Stimulated activated CD8-positive, alpha-beta memory T cell treated with anti-CD3 and anti-CD28 coated beads, Interleukin-4, amount 100 ng/mL, for 1 hour (primary cell): ENCODE measurements at places on chromosomes 12 and 14.

DNA sequence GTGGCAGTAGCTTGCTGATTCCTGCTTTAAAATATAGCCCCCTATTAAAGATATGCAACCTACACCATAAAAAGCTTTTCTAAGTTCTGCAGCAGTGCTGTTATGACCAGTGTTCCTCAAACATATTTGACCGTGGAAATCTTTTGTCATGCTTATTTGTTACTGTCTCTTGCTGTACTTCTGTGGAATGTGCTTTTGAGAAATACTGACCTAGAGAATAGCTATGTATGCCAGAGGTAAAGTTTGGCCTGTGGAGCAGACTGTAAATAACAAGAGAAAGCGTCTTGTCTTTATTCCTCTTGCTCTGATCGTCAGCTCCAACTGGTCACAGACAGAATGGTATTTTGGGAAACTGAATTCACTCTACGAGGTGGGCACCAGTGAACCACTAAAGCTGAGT is 239.0 kb downstream of the FBXL14 start:
- DNase-seq = no peak

GRCh38 chr14:90815822-90816662 is at the start of gene TTC7B:
Gene TTC7B (minus strand): TSS chr14:90816430. CDS start chr14:90816295, 135 bp downstream.
- DNase-seq = no peak

GRCh38 chr12:121494093-121494787 is 86.6 kb downstream of the KDM2B start:
- peak; percentile 28 for DNase-seq

DNA sequence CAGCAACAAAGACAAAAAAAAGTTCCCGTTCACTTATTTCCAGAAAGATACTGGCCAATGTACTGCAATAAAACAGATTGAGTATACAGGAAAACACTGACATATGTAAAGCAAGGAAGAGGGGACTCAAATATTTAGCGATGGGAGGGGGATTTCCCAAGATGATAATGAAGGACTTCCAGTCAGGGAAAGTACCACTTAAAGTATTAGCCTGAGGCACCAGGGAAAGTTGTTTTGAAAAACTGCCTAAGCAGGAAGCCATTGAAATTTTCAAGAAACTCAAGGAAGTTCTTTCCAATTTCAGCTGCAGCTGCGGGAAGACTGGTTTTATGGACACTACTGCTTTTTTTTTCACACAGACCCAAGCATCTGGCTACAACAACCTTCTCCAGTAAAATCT is 1007.4 kb upstream of the NOVA1 start:
- no peak for DNase-seq

DNA sequence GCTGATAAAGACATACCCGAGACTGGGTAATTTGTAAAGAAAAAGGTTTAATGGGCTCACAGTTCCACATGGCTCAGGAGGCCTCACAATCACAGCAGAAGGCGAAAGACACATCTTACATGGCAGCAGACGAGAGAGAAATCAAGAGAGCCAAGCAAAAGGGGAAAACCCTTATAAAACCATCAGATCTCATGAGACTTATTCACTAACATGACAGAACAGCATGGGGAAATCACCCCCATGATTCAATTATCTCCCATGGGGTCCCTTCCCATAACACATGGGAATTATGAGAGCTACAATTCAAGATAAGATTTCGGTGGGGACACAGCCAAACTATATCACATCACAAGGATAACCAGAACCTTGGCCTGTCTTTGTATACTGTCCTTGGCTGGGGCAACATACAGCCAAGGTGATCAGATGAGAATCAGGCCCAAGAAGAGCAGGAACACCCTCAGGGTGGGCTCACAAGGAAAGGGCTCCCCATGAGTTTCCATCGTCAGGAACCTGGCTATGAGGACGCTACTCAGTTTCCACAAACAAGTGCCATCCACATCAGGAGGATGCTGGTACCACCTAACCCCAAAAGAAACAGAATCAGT is 152.7 kb downstream of the FOXN3 start:
- DNase-seq = no peak

GRCh38 chr14:49456589-49456988 is 129.6 kb downstream of the RPS29 start:
- DNase-seq = no peak

GRCh38 chr12:113702836-113703235 is 231.2 kb upstream of the LHX5 start:
- no peak for DNase-seq

- DNase-seq = no peak
Observed at GRCh38 chr12:28021704-28022103, 49.2 kb upstream of the PTHLH start.

DNA sequence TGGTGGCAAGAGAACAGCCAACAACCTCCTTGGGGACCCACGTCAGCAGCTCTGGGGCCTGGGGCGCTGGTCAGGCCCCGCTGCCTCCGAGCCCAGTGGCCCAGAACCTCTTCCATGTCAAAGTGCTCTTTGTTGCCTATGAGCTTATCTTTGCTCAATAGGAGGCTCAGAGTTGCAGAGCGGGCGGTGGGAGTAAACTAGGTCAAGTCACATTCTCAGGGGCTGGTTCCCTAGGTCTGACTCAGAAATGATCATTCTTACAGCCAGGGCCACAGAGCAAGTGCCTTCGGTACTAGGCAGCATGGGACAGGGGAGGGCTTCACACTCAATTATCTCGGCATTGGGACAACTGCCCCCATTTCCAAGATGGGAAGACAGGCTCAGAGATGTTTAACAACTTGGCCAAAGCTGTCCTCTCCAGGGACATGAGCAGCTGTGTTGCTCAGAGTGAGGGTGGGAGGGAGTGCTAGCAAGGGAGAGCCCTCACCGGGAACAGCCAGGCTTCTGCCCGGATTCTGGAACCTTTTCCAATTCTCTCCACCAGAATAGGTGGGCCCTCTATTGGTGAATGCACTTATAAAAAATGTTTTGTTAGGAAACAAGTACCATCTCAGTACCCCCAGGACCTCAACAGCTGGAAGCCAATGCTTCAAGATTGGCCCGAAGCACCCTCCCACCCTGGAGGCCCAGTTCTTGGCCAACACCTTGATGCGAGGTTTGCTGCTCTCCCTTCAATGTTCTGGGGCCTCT is 11.9 kb downstream of the SLC25A29 start:
- no peak for DNase-seq

GRCh38 chr14:23297096-23297495 is 5.6 kb downstream of the PPP1R3E start:
- no peak for DNase-seq

DNA sequence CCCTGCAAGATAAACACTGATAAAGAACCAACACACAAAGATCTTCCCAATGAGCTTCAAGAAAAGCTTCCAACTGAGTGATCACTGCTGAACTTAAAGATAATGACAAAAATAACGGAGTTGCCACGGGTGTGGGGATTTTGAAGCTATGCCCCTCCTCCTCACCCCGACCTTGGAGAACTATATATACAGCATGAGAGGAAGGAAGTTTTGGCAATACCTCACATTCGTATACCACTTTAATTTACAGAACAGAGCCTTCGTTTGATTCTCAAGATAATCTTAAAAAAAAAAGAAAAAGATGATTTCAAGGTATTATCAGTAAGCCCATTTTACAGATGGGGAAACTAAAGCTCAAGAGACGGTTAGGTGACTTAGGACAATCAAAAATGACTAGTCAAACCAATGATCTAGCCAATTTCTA is 715 bp downstream of the NEK9 start:
- no peak for DNase-seq

GRCh38 chr12:53995378-53996239 is 4.4 kb upstream of the HOXC9 start:
- DNase-seq = no peak

- no peak for DNase-seq
Observed at GRCh38 chr12:15453613-15454012, 131.3 kb downstream of the PTPRO start.

DNA sequence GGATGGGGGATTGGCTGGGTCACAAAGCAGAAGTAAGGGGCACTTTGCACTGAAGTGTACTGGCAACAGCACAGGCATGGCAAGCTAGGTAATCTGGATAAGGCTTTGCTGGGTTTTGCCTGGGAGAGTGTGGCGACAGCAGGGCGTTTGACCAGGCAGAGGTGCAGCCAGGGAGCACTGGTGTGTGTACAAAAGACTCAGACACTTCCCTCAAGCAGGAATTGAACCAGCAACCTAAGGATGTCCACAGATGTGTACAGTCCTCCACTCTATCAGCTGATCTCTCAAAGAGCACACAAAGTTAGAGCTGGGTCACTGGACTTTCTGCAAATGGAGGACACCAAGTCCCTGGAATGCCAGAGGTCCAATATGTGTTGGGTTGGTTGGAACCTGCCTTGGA is 15.4 kb upstream of the RNASE4 start:
- no peak for DNase-seq

- DNase-seq = no peak
Observed at GRCh38 chr14:21894003-21894897, 220.6 kb upstream of the OR4E1 start.

DNA sequence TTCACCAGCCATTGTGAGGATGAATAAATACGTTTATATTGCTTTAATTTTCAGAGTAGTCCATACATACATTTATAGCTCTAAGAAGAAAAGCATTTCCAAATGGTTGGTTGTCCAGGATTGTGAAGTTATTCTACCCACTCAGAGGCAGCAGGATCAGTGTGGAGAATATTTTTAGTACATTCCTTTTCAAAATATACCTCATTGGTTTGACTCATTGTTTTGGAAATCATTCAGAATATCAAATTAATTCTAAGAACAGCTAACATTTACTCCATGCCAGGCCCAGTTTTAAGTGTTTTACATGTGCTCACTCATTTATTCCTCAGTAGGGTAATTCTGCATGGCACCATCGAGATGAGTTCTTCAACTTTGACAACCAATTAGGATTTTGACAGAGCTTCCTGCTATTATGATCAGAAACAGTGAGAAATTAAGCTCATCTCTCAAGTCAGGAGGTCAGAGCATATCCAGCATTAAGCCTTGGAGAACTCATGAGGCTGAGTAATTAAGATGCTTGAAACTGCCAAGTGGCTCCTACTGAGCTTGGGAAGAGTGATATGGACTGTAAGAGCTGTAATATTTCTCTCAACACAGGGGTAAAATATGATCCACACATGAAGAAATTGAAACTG is 153.3 kb upstream of the CLEC14A start:
- no peak for DNase-seq

DNA sequence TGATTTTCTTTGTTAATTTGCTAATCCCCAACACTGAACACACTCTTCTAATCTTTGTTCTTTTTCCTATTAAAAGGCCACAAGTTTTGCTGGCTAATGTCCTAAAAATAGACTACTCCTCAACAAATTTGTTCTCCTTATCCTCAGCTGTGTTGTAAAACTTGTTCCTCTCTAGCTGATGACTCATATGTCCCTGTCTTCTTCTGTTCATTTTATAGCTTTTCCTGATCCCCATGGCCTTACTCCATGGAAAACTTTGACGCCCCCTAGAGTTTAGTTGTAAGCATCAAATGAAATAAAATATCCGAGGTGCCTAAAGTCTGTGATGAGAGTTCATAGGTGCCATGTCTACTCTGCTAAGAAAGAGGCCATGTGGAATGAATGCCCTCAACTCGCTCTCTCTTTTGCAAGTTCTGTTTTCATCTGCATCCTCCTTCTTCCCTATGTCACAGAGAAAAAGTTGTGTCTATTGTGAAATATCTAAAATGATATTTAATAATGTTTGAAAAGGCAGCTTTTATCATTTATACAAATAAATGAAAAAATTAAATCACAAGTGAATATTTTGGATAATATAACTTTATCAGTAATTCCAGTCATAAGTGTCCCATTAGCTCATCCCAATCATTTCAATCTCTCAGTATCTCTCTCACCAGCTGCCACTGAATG is 237.9 kb downstream of the IPO8 start:
- DNase-seq = no peak

- no peak for DNase-seq
Observed at GRCh38 chr12:46452061-46452615, 79.6 kb upstream of the SLC38A2 start.

GRCh38 chr12:59149995-59150642 is 229.8 kb upstream of the LRIG3 start:
- DNase-seq = no peak

- no peak for DNase-seq
Observed at GRCh38 chr12:52086944-52087835, 7.7 kb downstream of the SMIM41 start.

- DNase-seq = no peak
Observed at GRCh38 chr14:21940887-21941856, 267.6 kb upstream of the OR4E1 start.

DNA sequence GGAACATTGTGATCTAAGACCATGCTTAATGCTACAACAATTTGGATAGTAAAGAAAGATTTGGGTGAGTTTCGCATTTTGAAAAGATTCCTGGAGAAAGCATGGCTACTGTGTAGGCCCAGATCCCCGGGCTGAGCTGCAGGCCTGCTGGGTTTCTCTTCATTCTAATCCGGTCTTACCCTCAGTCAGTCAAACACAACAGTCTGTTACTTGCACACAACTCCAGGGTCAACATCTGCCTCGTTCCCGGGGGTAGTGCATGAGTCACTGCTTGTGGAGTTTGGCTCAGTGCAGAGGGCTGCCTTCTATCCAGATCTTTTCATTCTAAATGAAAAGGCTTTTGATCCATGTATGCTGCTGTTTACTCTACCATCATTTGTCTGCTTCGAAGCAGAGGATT is 60.4 kb upstream of the SEL1L start:
- no peak for DNase-seq

- no peak for DNase-seq
Observed at GRCh38 chr12:60278209-60278608, 682.4 kb downstream of the SLC16A7 start.

- DNase-seq = no peak
Observed at GRCh38 chr12:108634341-108634751, 652 bp upstream of the SELPLG start.

GRCh38 chr12:28424965-28425364 is 234.7 kb downstream of the CCDC91 start:
- no peak for DNase-seq

- no peak for DNase-seq
Observed at GRCh38 chr14:68978172-68978911, 760 bp downstream of the ACTN1 start.

GRCh38 chr12:95615749-95616148 is 64.5 kb upstream of the USP44 start:
- no peak for DNase-seq

GRCh38 chr12:57368349-57369095 is 62.3 kb downstream of the R3HDM2 start:
- DNase-seq = no peak

- no peak for DNase-seq
Observed at GRCh38 chr14:89851106-89851505, 103.4 kb downstream of the EFCAB11 start.

DNA sequence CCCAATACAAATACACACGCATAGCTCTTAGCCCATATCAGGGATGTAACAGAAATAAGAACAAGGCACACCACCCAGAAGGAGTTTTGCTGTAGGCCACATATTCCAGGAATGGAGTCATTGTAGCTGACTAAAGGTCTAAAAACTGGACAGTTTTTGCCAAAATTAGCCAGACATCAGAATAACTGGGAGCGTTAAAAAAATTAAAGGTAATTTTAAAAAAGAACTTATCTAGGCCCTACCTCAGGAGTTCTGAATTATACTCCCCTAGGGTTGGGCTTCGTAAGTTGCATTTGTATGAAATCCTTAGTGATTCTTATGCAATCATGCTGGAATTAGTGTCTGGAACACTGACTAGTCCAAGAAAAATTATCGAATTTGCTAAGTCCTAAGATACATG is 987.7 kb downstream of the GALC start:
- no peak for DNase-seq

GRCh38 chr14:50030036-50030435 is 86.3 kb downstream of the VCPKMT start:
- DNase-seq = no peak

- DNase-seq = no peak
Observed at GRCh38 chr12:27273114-27273513, 29.0 kb downstream of the STK38L start.

GRCh38 chr12:105775343-105775742 is 363.4 kb downstream of the NUAK1 start:
- no peak for DNase-seq

- no peak for DNase-seq
Observed at GRCh38 chr12:14950421-14950820, 11.0 kb downstream of the ARHGDIB start.
